ENCODE measurements at places on chromosomes 2 and 18.

GRCh38 chr2:233063269-233063975 is 3.3 kb downstream of the INPP5D start:
- peak; percentile 73 for DNase-seq

DNA sequence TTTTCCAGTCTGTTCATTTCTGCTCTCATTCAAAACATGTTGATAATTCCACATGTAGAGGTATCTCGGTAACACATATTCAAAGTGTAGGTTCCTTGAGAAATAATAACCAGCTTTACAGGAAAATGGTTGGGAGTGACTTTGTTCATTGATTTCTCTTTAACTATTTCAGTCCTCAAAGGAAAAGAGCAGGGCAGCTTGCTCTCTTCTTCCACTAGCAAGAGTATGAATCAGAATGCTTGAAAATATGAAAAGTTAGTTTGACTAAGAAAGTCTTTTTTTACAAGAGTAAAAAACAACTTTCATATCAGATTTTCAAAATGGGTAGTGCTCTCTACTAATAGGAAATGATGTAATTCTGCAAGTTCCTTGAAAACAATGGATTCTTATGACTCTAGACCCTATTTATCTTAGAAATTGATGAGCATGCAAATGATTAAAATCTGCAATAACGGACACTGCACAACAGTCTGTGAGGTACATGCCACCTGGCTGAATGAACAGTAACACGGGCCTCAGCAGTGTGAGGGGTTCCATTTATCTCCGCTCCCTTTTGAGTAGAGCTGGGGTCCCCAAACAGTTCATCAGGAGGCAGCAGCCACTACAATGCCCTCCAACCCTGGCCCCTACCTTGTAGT is 65.6 kb downstream of the IRS1 start:
- no peak for DNase-seq

DNA sequence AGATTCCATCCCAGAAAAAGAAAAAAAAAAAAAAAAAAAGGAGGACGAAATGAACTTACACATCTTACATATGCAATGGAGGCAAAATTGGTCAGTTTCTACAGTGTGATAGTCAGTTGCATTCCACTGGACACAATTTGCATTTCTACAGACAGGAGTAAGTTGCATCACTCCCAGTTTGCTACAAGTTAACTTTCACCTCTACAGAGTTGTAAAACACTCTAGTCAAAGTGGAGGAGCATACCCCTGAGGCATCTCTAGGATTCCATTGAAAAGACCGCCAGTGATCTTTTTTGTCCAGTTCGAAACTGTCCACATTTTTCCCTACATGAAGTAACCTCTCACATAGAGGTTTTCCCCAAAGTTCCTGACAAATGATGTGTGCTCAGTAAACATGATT is 202.8 kb downstream of the VAPA start:
- DNase-seq: no peak

DNA sequence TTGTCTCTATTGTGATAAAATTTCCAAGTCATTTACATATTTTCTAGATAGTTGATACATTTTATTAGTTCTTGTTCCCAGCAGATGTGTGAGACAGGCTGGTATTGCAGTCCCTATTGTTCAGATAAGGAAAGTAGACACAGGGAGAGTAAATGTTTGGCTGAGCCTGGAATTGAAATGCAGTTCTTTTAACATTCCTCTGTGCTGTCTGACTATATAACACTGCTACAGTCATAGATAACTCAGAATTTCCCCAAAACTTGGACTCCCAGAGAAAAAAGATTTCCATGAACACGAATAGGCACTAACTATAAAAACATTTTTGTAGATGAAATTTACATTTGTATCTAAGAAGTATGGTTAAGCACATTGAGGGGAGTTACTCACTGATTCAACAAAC is 71.4 kb downstream of the PLCL1 start:
- no peak for DNase-seq

- DNase-seq: no peak
Measured at GRCh38 chr2:47767497-47767844, 15.5 kb upstream of the MSH6 start.

GRCh38 chr2:66814916-66815315 is 380.0 kb downstream of the MEIS1 start:
- DNase-seq: no peak

DNA sequence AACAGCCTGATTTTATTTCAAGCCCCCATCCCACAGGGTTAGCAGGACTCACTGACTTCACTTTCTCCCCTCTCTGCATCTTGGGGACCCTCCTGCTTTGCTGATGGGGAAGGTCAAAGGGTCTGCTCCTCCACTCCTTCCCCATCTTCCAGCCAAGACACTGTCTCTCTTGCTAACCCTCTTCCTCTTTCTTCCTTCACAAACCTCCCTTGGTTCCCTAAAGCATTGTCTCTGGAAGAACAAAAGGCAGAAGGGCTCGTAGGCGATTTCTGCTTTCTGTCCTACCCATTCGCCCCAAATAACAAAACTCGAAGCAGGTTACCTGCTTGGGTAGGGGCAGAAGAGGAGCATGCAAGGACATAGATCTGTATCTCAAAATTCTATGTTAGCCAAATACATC is 5.5 kb upstream of the SLC4A3 start:
- no peak for DNase-seq

DNA sequence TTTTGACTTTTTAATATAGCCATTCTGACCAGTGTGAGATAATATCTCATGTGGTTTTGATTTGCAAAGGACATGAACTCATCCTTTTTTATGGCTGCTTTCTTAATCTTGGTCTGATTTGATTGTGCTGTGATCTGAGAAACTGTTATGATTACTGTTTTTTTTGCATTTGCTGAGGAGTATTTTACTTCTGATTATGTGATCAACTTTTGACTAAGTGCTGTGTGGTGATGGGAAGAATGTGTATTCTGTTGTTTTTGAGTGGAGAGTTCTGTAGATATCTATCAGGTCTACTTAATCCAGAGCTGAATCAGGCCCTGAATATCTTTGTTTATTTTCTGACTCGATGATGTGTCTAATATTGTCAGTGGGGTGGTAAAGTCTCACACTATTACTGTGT is 16.8 kb downstream of the SP140L start:
- DNase-seq: no peak

DNA sequence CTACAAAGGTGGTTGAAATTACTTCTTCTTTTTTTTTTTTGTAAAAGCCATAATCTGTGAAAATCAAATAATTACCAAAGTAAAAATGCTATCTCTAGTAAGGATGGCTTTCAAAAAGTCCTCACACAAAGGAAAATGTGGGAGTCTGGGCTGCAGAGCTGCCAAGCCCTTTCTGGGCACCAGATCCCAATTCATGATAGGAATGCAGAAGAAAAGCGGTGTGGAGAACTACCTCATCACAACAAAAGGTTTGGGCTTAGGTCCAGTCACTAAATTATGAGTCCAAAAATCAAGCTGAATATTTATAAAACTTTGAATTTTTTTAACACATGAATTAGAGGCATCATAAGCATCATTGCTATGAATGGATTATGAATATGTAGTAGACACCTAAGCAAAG is 30.8 kb upstream of the EPHA4 start:
- DNase-seq: no peak

GRCh38 chr2:169362118-169362893 is at the start of gene LRP2:
Gene LRP2 (minus strand): TSS chr2:169362534. CDS start chr2:169362399, 135 bp downstream.
- DNase-seq: peak; percentile 50

- no peak for DNase-seq
Measured at GRCh38 chr2:16442971-16443370, 222.7 kb downstream of the CYRIA start.

DNA sequence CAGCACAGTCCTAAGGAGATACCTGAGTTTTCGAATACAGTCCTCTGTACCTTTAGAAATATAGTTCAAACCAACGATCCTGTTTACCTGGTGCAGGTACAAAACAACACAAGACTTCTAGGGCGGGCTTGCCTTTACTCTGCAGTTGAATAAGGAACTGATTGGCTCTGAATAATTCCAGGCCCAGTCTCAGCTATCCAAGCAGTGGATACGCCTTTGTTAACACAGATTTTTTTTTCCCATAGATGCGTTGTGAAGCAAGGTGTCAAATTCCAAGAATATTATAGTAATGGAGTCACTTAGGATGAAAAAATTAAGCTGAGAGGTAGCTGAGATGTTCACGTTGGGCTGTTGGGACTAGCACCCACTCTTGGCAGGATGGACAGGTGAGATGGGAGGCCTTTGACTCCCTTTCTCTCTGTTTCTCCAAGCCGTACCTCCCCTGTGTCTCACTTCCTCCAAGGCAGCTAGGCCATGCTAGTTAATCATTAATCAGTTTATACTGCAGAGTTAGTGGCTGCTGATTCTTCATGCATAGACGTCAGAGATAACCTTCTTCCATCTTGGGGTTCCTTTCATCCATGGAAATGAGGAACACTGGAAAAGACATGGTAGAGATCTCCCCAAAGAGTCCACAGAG is 380.8 kb upstream of the ACVR2A start:
- no peak for DNase-seq

- DNase-seq: no peak
Measured at GRCh38 chr2:160583146-160583535, 89.5 kb upstream of the RBMS1 start.

- DNase-seq: no peak
Measured at GRCh38 chr2:156792242-156792840, 356.2 kb downstream of the GPD2 start.

DNA sequence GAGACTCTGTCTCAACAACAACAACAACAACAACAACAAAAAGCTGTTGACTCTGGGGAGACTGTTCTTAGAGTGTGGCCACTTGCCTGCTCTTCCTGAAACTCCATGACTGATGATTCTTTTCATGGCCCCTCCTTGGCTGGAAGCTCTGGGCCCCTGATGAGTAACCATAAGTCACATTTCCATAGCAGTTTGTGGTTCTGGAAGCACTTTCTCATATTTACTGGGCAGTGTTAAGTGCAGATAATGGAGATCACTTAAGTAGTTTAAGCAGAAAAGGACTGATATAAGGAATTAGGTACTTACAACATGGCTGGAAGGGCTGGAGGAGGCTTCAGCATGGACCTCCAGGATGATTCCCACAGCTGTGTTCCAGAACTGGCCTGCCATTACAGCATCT is 147.3 kb upstream of the DLX2 start:
- no peak for DNase-seq

GRCh38 chr2:144372410-144373080 is 147.4 kb downstream of the ZEB2 start:
- DNase-seq: no peak

GRCh38 chr2:216635701-216636550 is 2.7 kb downstream of the IGFBP2 start:
- DNase-seq: no peak

DNA sequence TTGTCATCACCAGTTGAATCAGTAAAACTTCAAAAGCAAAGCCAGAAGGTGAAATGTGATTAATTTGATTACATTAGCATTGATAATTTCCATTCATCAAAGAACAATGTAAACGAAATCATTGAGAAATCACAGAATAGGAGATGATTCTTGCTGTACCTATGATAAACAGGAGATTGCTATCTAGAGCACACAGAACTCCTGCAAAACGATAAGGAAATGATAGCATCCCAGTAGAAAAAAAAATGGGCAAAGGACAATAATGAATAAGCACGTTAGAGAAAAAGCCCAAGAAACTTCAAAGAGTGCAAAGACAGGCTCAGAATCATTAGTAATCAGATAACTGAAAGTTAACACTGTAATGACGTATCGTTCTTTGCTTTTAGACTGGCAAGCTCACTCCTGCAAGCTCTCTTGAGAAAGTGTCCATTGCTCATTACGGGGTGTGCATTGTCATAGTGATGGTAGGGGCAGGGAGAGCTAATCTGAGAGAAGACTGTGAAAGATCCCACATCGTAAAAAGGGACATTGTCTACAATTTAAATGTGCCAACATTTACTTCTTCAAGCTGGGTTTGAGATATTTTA is 143.6 kb downstream of the SPP2 start:
- DNase-seq: no peak

DNA sequence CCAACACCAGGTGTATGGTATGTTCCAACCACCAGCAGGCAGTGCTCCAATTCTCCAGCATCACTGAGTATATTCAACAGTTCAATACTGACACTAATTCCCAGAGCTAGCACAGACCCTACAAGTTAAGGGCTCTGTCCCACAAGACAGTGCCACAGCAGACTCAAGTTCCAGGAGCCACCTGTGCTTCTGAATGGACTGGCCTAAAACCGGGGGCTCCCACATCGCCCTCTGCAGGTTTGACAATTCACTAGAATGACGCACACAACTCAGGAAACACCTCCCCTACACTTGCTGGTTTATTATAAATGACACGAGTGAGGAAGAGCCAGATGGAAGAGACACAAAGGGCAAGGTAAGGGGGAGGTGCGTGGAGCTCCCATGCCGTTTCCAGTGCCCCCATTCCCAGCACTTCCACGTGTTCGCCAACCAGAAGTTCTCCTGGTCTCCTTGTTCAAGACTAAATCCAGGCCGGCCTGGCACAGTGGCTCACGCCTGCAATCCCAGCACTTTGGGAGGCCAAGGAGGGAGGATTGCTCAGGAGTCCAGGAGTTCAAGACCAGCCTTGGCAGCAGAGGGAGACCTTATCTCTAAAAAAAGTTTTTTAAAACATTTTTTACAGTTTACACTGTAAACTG is 12.2 kb upstream of the ATP6V1B1 start:
- DNase-seq: peak; percentile 71

- no peak for DNase-seq
Measured at GRCh38 chr2:28342081-28342967, 50.3 kb upstream of the FOSL2 start.

- no peak for DNase-seq
Measured at GRCh38 chr2:44934038-44934982, 7.2 kb upstream of the SIX3 start.

DNA sequence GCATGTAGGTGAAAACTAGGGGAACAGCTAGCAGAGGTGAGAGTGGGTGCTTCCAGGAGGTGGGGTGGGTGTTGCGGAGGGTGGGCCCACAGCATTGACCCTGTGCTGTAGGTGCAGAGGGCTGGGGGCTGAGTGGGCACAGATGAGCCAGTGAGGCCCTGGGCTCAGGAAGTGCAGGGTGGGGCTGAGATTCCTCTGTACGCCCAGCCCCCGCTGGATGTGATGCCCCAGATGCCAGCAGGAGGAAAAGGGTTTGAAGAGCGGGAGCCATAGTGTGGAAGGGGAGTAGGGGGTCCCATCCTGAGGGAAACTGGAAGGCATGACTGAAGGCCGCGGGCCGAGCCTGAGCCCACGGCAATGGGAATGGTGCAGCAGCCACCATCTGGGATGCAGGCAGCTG is 14.1 kb upstream of the OTOS start:
- no peak for DNase-seq

GRCh38 chr18:37716106-37716735 is 150.6 kb upstream of the CELF4 start:
- no peak for DNase-seq

DNA sequence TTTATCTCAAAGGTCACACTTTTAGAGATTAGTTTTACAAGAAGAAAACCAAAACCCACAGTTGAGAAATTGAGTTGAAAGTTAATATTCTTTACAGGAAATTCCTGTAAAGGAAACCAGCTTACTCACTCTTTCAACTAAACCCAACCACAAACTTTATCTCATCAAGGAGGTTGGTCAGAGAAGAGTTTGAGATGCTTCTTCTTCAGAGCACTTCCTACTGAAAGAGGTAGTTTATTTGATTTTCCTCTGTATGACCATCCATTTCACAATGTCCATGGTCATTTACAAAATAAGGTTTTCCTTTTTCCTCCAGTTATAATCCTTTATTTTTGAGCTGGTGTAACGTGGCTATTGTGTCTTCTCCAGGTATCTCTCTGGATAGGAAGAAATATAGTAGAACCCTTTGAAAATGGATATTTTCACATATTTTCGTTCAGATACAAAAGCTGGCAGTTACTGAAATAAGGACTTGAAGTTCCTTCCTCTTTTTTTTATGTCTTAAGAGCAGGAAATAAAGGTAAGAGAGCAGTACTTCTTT is 4.5 kb upstream of the IL18RAP start:
- no peak for DNase-seq

- DNase-seq: peak; percentile 36
Measured at GRCh38 chr2:232309592-232309991, 69.0 kb upstream of the ALPP start.

Data from iPS-NIHi11 (cell line).